ENCODE measurements at places on chromosomes 1 and 21.

GRCh38 chr21:31880816-31881215, 8.0 kb downstream of the HUNK start:
- no peak for DNase-seq

- DNase-seq: no peak
These were observed 182.9 kb upstream of the CSF3R start for GRCh38 chr1:36665478-36666080.

DNA sequence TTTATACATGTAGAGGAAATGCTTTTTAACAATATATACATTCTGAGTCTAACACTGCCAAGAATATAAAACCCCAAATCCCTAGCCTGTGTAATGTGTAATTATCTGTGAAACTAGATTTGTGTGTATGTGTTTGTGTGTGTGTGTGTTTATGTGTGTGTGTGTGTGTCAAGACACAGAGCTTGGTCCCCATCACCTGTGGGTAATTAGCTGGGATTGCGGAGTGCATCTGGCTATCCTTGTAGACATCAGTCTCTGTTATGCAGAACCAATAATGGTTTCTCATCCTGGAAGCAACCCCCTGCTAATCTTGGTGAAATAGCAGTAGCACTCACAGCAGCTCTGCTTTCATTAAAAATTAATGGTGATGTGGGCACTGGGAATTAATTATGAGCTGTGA, 26.3 kb upstream of the ST6GALNAC3 start:
- DNase-seq: no peak

DNA sequence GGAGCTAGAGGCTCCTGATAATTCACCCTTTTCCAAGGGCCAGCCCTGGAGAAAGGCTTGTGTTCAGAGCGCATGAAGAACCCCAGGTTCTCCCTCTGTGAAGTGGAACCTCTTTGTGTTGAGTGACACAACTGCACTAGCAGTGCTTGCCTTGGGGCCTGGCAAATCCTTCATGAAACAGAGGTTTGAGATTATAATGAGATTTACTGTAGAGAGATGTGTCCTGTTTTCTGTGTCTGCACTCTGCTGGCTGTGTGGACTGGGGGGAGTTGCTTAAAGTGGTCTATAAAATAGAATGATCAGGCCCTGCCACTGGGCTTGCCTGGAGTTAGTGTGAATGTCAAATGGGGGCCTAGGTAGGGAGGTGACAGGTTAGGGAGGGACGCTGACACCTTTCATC, 11.5 kb upstream of the TNFRSF1B start:
- no peak for DNase-seq

- no peak for DNase-seq
These were observed 34.2 kb downstream of the KCNQ4 start for GRCh38 chr1:40817791-40818263.

DNA sequence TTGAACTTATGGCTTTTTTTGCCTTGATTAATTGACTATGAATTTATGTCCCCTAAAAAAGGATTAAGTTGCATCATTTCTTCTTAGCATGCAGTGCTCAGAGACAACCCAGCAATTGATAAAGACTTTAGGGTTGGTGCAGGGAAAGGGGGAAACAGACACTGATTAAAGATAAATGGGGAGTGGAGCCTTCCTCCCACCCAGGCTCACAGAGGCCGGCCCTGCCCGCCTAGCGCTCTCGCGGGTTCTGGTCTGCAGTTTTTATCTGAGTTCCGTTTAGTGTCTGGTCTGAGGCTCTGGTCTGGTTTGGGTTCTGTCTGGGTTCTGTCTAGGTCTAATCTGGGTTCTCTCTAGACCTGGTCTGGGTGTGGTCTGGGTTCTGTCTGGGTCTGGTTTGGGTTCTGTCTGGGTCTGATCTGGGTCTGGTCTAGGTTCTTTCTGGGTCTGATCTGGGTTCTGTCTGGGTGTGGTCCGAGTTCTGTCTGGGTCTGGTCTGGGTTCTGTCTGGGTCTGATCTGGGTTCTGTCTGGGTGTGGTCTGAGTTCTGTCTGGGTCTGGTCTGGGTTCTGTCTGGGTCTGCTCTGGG, 48.1 kb downstream of the ABCG1 start:
- no peak for DNase-seq

DNA sequence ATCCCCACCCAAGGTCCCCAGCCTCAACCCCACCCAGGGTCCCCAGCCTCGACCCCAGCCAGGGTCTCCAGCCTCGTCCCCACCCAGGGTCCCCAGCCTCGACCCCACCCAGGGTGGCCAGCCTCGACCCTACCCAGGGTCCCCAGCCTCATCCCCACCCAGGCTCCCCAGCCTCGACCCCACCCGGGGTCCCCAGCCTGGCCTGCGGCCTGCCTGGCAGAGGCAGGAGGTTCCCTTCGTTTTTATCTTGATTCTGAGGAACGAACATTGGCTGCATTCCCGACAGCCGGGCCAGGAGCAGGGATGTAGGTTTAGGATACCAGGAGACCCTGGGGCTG, 3.4 kb upstream of the PDE9A start:
- DNase-seq: no peak

- DNase-seq: no peak
These were observed 12.8 kb upstream of the FOXO6 start for GRCh38 chr1:41348394-41348793.

GRCh38 chr1:154265586-154265985, 6.8 kb upstream of the HAX1 start:
- no peak for DNase-seq

DNA sequence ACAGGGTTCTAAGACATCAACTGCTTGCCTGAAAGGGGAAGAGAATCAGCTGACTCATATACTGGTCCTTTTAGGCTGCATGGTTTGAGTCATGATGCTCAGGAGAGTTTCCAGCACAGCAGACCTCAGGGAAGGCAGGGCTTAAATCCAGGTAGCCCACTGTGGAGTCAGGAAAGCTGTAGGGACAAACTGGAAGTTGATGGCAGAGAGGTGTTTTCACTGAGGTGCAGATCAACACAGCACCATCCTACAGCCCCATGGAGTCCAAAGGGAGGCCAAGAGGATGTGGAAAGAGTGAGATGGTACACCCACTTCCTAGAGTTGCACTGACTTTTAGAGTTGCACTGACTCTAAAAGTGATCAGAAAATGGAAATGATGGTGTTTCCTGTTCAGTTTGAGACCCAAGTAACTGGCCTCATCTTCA, 252.4 kb upstream of the DUSP10 start:
- peak; percentile 46 for DNase-seq

Data from stimulated activated CD4-positive, alpha-beta T cell treated with anti-CD3 and anti-CD28 coated beads, Interleukin-12 subunit alpha, Interleukin-12 subunit beta, amount 100 ng/mL, for 48 hours (primary cell).